Stimulated activated CD8-positive, alpha-beta memory T cell treated with anti-CD3 and anti-CD28 coated beads, Interleukin-12 subunit alpha, Interleukin-12 subunit beta, amount 100 ng/mL, for 1 hour (primary cell): ENCODE measurements at places on chromosomes 7 and 10.

DNA sequence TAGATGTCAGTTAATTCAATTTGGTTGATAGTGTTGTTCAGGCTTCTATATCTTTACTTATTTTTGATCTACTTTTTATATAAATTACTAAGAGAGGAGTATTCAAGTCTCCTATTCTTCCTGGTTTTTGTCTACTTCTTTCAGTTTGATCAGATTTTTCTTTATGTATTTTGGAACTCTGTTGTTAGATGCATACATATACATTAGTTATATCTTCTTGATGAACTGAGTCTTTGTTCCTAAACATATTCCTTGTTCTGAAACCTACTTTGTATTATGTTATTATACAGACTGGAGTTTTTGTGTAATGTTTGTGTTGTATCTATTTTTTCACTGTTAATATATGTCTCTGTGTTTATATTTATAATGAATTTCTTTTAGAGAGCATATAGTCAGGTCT lies 118.8 kb downstream of the LRMDA start:
- DNase-seq: no peak

DNA sequence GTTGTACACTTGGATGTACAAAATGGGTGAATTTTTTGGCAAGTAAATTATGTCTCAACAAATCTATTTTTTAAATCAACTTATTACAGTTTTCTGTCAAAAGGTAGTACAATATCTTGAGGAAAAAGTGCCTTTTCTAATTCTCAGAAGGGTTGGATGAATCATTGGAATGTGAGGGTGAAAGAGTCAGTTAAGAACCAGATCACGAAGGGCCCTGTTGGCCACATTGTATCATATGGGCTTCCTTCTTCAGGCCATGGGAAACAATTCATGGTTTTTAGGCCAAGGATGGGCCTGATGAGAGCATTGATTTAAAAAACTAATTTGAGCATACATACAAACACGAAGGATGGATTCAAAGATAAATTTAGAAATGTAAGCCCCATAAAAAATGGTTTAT lies 503.7 kb downstream of the TNS3 start:
- DNase-seq: no peak

- no peak for DNase-seq
Measured at GRCh38 chr10:112724404-112724991, 225.5 kb upstream of the TCF7L2 start.

GRCh38 chr10:124339119-124340032 lies 79.3 kb downstream of the OAT start:
- DNase-seq: no peak

DNA sequence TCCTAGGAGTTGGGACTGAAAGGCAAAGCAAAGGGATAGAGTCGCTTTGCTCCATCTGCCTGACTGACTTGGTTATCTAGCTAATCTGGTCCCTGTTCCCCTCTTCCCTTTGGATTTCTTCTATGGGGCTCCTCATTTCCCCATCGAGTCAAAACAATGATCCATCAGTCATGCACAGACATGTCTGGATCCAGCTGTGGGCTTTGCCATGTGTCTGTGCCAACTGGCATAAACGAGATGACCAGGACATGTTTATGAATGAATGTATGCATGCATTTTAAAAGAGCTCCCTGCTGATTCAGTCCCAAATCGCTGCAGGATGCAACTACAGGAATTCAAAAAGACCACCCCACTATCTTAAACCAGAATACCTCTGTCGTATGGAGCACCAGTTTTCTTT lies 122.0 kb downstream of the ARL4A start:
- DNase-seq: no peak

- no peak for DNase-seq
Measured at GRCh38 chr7:84193747-84194146, 842 bp downstream of the SEMA3A start.

GRCh38 chr7:95993380-95993779 lies 221.0 kb downstream of the DYNC1I1 start:
- no peak for DNase-seq

GRCh38 chr10:123009105-123009820 lies 457 bp downstream of the ACADSB start:
- DNase-seq: peak; percentile 5

GRCh38 chr10:88254091-88254490 lies 329.0 kb downstream of the RNLS start:
- DNase-seq: no peak

- DNase-seq: no peak
Measured at GRCh38 chr7:34750209-34750608, 92.2 kb downstream of the NPSR1 start.

DNA sequence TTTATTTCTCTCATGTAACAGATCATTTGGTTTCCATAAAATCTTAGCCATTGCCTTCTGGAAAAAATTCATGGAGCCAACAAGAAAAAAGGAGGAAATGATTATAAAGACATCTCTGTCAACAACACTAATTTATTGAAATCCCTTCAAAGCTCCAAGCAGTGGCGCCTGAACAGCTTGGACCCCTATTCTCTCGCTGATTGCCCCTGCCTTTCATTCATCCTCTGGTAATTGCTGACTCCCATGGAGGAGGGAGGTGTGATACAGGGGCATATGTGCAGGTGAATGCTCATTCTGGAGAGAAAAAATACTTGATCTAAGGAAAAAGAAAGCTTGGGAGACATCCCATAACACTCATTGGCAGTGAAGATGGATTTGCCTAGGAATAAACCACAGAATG lies 345.5 kb downstream of the FGFR2 start:
- DNase-seq: no peak

DNA sequence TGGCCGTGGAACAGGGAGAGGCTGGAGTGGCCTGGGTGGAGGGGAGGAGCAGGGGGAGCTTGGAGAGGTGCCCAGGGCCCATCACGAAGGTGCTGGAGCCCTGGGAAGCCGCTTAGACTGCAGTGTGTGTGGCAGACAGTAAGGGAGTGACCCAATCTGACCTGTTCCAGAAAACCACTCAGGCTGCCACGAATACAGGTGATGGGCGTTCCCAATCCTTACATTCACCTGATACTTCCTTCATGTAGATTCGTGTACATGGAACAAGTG lies 161.7 kb downstream of the SVIL start:
- DNase-seq: no peak

DNA sequence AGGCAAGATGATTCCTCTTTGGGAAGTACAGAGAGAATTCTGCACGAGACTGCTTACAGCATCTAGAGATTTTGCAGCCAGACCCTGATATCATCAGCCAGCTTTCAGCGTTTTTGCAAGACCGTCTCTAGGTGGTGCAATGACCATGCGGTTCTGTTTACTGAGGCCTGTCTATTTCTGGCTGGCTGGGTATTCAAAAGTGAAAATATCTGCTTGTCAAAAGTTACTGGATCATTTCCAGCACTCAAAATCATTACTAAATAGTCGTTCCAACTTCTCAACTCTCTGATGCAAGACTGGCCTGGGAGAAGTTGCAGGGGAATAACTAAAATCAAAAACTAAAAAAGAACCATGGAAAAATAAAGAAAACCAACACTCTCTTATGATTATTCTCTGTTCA lies 240.1 kb downstream of the ELMO1 start:
- DNase-seq: no peak

- no peak for DNase-seq
Measured at GRCh38 chr7:25379351-25380300, 151.3 kb upstream of the NPVF start.

DNA sequence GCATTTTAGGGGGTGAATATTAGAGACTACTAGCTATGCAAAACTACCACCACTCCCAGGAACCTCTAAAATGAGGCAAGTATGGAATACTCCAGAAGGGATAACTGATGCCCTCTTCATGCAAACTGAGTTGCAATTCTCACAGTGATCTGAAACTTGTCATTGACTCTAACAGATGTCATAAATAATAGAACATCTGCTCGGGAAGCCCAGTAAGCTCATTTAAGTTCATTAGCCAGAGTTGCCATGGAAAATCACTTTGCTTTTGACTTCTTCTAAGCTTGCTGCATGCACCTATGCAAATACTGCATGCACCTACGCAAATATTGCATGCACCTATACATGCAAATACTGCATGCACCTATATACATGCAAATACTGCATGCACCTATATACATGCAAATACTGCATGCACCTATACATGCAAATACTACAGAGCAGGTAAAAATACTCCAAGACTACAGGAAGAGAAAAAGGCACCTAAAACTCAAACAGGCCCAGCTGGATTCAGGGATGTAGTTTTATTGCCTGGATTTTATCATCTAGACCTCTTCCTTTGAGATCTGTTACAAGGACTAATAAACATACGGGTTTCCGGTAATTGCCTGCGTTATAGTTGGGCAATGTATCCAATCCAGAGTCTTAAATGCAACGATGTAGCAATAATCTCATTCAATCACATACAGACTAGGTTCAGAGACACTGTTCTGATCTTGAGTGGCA lies 1061.1 kb upstream of the AUTS2 start:
- no peak for DNase-seq

DNA sequence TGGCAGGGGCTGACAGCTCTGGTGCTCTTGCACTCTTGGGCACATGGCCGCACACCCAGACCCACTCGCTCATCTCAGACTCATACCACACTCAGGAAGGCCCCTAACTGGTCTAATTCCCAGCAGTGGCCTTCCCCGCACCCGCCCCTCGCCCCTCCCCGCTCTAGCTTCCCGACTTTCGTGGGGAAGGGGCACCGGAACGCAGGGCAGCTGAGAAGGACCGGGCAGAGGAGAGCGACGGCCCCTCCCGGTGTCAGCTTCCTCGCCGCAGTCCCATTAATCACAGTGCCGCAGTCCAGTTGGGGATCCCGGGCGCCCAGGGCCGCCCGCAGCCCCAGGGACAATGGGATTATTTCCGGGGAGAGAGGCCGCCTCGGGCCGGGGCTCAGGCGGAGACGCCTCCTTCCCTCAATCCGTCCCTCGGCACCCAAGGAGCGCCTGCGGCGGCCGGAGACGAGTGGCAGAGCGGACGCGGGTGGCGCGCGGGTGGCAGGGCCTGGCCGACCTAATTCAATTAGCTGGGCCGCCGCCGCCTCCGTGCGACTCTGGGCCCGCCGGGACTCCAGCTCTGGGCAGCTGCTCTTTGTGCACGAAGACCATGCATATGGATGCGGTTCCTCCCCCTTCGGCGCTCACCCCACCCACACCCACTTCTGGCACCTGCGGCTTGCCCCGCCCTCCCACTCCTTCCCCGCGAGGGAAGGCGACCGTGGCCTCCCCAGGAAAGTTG lies 7.8 kb upstream of the TLX1 start:
- DNase-seq: no peak

DNA sequence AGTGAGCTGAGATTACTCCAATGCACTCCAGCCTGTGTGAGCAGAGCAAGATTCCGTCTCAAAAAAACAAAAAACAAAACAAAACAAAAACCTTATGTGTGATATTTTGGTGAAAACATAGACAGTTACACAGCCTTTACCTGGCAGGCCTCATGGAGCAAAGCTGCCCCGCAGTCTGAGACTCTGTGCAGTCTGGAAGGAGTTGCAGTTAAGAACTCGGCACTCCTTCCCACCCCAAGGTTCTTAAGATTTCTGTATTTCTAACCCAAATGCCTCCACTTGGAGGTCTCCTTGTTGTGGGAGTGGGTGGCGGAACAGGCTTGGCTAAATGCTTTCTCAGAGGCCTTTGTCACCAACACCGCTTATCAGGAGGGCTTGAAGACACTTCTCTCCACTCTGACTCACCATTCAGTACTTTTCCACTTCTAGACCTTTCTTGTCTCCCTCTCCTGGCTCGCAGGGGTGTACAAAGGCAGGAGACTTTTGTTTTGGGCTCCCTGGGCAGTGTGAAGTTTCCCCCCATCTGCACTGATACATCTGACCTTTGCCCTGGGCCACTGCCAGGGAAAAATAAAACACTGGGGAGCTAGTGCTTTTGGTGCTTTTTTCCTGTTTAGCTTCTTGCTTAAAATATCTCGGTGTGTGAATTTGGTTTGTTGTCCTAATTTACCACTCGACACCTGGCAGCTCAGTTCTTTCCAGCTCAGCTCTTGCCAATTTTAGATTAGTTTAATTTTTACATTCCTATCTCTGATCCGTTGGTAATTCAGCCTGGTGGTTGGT lies 51.3 kb upstream of the MAGI2 start:
- DNase-seq: no peak

DNA sequence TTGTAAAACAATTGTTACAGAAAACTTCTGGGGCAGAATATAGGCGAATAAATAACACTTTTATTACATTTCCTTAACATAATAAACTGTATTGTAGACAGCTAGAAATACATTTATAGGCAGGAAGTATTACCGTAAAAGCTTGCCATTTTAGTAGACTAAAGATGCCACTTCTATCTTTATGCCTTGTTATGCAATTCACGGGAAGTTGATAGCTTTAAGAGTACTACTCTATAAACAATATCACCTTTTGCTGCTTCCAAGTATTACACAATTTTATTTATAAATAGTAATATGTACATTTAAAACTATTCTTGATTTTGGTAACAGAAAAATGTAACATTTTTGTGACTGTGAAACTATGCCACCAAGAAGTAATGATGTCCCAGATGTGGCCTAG lies 37.9 kb downstream of the PALS2 start:
- no peak for DNase-seq

GRCh38 chr10:133258066-133258817 lies 18.4 kb downstream of the ADAM8 start:
- DNase-seq: no peak

DNA sequence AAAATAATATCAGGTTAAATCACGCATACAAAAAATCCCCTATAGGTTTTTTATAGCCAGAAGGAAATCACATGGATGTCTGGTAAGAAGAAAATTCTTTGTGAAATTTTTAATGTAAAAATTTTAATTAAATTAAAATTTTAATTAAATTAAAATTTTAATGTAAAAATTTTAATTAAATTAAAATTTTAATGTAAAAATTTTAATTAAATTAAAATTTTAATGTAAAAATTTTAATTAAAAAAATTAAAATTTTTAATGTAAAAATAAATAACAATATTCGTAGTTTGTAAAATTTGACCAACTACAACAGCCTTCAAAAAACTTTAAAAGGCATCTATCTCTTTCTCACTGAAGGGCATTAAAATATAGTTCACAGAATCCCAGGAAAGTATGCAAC lies 61.5 kb downstream of the CTTNBP2 start:
- no peak for DNase-seq

GRCh38 chr7:8018961-8019360 lies 50.4 kb downstream of the GLCCI1 start:
- DNase-seq: no peak

DNA sequence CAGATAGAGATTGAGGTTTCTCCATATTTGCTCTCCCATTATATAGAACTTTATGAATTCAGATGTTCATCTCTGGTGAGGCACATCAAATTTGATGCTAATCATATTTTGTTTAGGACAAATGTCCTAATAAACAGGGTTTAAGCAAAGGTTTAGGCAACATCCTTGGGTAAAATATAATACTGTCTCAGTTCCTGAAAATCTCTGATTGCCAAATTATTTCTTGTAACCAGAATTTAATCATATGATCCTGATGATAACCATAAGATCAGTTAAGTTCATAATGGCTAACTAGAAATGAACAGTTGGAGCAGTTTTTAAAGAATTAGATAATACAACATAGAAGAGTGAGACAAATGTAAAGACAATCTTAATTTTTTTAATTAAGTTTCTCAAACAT lies 18.6 kb downstream of the CUTC start:
- DNase-seq: no peak

GRCh38 chr7:118285358-118285757 lies 60.9 kb downstream of the ANKRD7 start:
- no peak for DNase-seq

- DNase-seq: no peak
Measured at GRCh38 chr10:33352175-33352574, 17.7 kb upstream of the NRP1 start.
